CD4-positive, alpha-beta T cell (primary cell): ENCODE measurements at places on chromosomes 11 and 22. TPM values are rescaled to one million over a fixed set of nuclear protein-coding genes. Genes with fewer than 3 reads are reported as not detected.

DNA sequence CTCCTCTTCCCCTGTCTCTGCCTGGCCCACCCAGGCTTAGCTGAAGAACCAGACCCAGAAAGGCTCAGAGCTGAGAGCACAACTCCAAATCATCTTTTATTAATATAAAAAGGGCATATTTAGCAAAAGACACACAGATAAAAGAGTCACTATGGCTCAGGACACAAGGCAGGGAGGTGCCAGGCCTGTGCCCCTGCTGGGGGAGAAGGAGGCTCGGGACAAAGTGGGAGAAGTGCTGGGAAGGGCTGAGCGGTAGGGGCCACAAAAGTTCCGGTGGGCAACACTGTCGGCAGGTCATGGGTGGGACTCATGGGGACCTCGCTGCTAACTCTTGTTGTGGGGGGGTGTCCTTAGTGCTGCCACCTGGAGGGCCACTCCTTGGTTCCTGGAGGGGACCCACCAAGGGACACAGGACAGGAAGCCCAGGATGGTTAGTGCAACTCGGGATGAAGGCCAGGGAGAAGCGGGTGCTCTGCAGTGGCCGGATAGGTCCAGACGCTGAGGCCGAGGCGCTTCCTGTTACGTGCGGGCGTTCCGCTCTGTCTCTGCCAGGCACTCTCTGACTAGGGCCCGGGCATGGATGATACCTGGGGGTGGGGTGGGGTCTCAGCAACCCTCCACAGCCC lies 1.4 kb upstream of the PITPNM1 start:
- H3K4me3 ChIP-seq = no peak overlapping the region
- DNase-seq = no peak
- peaks cover 59% of the 10 kb centered on the region for H3K4me1 ChIP-seq

DNA sequence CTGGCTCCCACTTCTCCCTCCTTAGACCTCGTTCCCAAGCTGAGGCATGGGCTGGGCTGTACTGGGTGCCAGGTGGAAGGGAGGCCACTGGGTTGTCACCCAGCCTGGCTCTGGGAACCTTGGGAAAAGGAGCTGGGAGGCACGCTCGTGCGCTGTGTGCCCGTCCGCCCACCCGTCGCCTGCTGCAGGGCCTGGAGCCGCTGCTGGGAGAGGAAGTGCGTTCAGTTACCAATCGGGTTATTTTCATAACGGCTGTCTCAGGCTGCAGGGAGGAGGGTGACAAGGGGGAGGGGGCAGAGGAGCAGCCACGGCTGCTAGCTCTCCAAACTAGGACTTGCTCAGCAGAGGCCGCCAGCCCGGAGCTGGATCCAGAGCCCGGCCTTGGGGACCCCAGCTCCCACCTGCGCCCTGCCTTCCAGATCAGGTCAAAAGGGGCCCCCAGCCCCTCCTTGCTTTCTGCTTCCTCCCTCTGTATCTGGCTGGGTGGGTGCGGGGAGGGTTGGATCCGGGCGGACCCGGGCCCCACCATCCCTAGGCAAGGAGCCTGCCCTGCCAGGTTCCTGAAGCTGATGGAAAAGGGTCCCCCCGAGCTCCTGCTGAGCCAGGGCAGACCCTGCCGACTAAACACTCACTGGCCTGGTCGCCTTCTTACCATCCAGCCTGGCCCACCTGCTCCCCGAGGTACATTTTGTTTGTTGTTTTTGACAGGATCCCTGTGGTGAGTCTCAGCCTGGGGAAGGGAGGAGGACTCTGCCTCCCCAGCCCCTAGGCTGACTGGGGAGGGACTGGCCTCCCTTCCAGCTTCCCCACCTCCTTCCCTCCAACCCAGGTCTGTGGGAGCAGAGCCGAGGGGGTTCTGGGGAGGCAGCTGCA lies 14.3 kb downstream of the DGKZ start:
- peak overlapping the region; percentile 68 for H3K27ac ChIP-seq
- H3K27me3 ChIP-seq = no peaks in the 10 kb centered on the region
- H3K4me3 ChIP-seq = peak overlapping the region; percentile 55
- peaks cover 42% of the 10 kb centered on the region for H3K36me3 ChIP-seq
- peak; percentile 54 for DNase-seq

GRCh38 chr22:39301926-39302325 lies 17.5 kb downstream of the RPL3 start:
- H3K27ac ChIP-seq = no peak overlapping the region
- H3K4me3 ChIP-seq = no peak overlapping the region

DNA sequence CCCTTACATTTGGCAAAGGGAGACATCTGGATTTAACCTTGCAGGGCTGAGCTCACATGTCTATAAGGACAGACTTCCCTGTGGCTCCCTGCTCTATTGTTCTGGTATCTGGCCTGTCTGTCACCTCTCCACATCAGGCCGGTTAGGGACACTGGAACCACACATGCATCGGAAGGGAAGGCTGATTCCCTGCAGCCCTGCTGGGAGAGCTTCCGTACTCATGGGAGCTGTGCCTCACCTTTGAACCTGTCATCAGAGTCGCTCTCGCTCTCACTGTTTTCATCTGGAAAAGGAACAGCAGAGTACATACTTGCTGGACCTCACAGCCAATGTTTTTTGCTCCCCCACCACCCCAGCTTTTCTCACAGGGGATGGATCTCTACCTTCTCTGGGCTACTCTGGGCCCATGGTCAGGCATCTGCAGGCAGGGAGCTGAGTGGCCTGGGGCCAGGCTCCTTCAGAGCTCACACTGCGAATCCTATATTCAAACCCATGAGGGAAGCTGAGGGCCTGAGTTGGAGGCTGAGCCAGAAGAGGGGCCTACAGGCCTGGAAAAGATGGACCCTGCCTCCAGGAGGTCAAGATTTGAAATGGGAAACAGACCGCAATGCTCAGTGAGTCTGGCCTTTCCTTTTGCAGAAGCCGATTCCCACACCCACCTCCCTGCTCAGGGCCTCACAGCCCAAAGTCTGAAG lies 31.3 kb downstream of the RPL27A start:
- no peak overlapping the region for H3K4me3 ChIP-seq
- H3K27me3 ChIP-seq = no peaks in the 10 kb centered on the region
- H3K4me1 ChIP-seq = peaks cover 3% of the 10 kb centered on the region
- no peaks in the 10 kb centered on the region for H3K36me3 ChIP-seq

- DNase-seq = no peak
- H3K27me3 ChIP-seq = no peaks in the 10 kb centered on the region
- H3K4me1 ChIP-seq = no peaks in the 10 kb centered on the region
- no peak overlapping the region for H3K4me3 ChIP-seq
Observed at GRCh38 chr11:10208131-10208575, 85.9 kb downstream of the SBF2 start.

- peaks cover 21% of the 10 kb centered on the region for H3K36me3 ChIP-seq
- peak; percentile 66 for DNase-seq
- peaks cover 58% of the 10 kb centered on the region for H3K4me1 ChIP-seq
- peak overlapping the region; percentile 86 for H3K4me3 ChIP-seq
Observed at GRCh38 chr11:65424205-65425104, 1.9 kb downstream of the NEAT1 start.

GRCh38 chr22:46007848-46008261 lies 30.9 kb upstream of the WNT7B start:
- H3K27me3 ChIP-seq = no peaks in the 10 kb centered on the region
- no peaks in the 10 kb centered on the region for H3K36me3 ChIP-seq
- H3K27ac ChIP-seq = no peak overlapping the region
- peaks cover 18% of the 10 kb centered on the region for H3K4me1 ChIP-seq

GRCh38 chr11:13140028-13140870 lies 131.1 kb downstream of the RASSF10 start:
- no peak overlapping the region for H3K27ac ChIP-seq
- no peaks in the 10 kb centered on the region for H3K36me3 ChIP-seq
- DNase-seq = no peak
- H3K27me3 ChIP-seq = peaks cover 16% of the 10 kb centered on the region

- H3K4me3 ChIP-seq = no peak overlapping the region
- H3K4me1 ChIP-seq = peaks cover 20% of the 10 kb centered on the region
- H3K27ac ChIP-seq = no peak overlapping the region
- H3K27me3 ChIP-seq = no peaks in the 10 kb centered on the region
Observed at GRCh38 chr11:48095779-48096470, 115.6 kb downstream of the PTPRJ start.

DNA sequence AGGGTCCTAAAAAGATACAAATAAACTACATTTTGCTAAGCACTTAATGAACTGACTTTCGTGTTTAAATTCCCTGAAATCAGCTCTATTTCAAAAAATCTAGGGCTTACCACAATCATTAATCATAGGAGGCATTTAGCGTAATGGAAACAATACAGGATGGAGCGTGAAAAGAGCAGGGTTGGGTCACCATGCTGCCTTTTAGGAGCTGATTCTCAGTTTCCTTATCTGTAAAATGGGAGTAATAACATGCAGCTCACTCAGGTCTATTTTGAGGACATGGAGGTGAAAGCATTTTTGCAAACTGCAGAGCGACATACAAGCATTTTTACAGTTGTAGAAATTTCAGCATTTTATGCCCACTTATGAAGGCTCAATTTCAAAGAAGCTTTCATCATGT lies 407.0 kb downstream of the TENM4 start:
- H3K27ac ChIP-seq = no peak overlapping the region
- DNase-seq = no peak
- no peaks in the 10 kb centered on the region for H3K27me3 ChIP-seq
- no peaks in the 10 kb centered on the region for H3K4me1 ChIP-seq
- H3K4me3 ChIP-seq = no peak overlapping the region
- H3K36me3 ChIP-seq = no peaks in the 10 kb centered on the region

DNA sequence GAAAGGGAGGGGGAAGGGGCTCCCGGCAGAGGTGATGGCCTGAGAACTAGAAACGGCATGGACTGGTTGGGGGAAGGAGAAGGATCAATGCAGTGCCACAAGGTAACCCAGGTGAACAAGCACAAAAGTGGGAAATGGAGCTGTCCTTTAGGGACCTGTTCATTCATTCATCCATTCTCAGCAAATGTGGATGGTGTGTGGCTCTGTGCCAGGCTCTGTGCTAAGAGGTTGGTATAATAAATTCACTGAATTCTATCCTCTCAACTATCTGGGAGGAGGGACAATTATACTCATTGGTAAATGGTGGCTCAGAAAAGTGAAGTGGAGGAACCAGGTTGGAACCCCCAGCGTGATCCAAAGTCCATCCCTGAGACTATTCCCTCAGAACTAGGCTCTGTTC lies 18.6 kb upstream of the ARAP1 start:
- H3K36me3 ChIP-seq = no peaks in the 10 kb centered on the region
- no peak for DNase-seq
- H3K4me1 ChIP-seq = no peaks in the 10 kb centered on the region
- H3K4me3 ChIP-seq = no peak overlapping the region

GRCh38 chr11:57585301-57585700 lies 12.2 kb upstream of the SERPING1 start:
- no peaks in the 10 kb centered on the region for H3K36me3 ChIP-seq
- no peaks in the 10 kb centered on the region for H3K27me3 ChIP-seq
- no peak overlapping the region for H3K4me3 ChIP-seq
- H3K4me1 ChIP-seq = no peaks in the 10 kb centered on the region

- no peaks in the 10 kb centered on the region for H3K27me3 ChIP-seq
- no peak overlapping the region for H3K4me3 ChIP-seq
- peaks cover 69% of the 10 kb centered on the region for H3K36me3 ChIP-seq
- peak; percentile 71 for DNase-seq
- no peaks in the 10 kb centered on the region for H3K4me1 ChIP-seq
- no peak overlapping the region for H3K27ac ChIP-seq
Observed at GRCh38 chr22:30005213-30005857, 74.9 kb upstream of the HORMAD2 start.

- no peaks in the 10 kb centered on the region for H3K36me3 ChIP-seq
- no peak overlapping the region for H3K27ac ChIP-seq
- no peak overlapping the region for H3K4me3 ChIP-seq
- no peaks in the 10 kb centered on the region for H3K27me3 ChIP-seq
- H3K4me1 ChIP-seq = no peaks in the 10 kb centered on the region
- DNase-seq = no peak
Observed at GRCh38 chr11:37409124-37409523, 811.1 kb upstream of the RAG2 start.

DNA sequence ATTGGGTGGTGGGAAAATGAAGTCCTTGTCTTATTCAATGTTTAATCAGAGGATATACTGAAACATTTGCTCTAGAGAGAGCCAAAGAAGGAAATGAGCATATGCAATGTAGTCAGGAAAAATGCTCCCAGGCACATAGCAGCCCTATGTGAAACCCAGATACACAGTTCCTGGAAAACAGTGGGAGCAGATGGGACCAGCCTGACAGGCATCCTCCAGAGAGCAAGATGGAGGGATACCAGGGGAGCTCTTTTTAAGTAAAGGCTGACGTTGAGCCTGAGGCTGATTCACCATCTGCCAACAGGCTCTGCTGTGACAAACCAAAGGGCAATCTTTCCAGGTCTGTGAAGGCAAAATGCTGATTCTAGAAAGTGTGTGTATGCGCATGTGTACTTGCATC lies 559.4 kb upstream of the KIRREL3 start:
- H3K36me3 ChIP-seq = no peaks in the 10 kb centered on the region
- H3K4me3 ChIP-seq = no peak overlapping the region
- H3K27ac ChIP-seq = no peak overlapping the region
- H3K4me1 ChIP-seq = no peaks in the 10 kb centered on the region

GRCh38 chr11:9219115-9219514 lies 46.0 kb downstream of the DENND5A start:
- H3K27me3 ChIP-seq = no peaks in the 10 kb centered on the region
- no peaks in the 10 kb centered on the region for H3K36me3 ChIP-seq
- peaks cover 3% of the 10 kb centered on the region for H3K4me1 ChIP-seq
- no peak for DNase-seq
- no peak overlapping the region for H3K4me3 ChIP-seq

DNA sequence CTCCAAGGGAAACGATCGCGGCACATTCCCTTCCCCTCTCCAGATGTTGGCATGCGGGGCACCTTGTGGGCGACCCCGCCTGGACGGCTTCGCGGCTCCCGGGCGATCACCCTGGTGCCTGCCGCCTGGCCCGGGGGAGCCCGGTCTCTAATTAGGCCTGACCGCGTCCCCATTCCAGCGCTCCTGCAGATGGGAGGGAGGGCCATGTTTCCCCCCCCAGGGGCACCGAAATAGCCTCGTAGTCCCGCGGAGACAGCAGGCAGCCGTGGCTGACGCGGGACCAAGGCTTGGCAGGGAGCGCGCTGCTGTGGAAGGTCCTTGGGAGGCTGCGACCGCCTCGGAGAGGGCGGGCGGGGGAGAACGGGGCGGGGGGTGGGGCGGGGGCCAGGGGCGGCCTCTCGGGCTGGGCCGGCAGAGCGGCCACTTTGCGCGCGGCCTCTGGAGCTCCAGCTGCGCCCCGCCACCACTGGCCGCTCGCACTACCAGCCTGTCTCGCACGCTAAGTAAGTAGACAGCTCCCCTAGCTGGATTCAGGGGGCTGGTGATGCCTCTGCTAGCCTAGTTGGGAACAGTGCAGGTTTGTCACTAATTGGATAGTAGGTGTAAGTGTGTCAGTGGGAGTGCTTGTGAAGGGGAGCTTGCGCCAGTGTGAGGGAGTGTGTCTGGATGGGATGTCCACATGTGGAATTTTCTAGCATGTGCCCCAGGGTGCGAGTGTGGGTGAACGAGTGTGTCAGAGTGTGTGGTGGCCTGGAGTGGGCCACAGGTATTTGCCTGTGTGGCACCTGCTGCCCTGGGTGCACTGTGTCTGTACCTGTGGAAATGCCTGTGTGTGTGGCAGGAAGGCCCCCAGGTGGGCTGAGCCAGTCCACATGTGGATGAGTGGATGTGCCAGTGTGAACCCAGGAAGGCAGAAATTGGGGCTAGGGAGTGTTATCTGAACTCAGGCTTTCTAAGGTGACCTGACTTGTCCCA lies at the start of gene INSC:
INSC (plus strand) TSS at position 423 of the 975 bp plus-strand sequence. CDS start 34,252 bp downstream, outside the sequence.
- no peak within 1 kb of the TSS for H3K27ac ChIP-seq
- no peak for DNase-seq
- peaks cover 32% of the 10 kb centered on the region for H3K27me3 ChIP-seq
- H3K4me1 ChIP-seq = peaks cover 3% of the 10 kb centered on the region
- H3K36me3 ChIP-seq = no peaks in the 10 kb centered on the region

Gene TAF1D
- total RNA-seq = 161 TPM

Gene PAMR1
- total RNA-seq = not detected

Gene YPEL1
- total RNA-seq = 2.3 TPM

Gene DSCAML1
- 0.22 TPM for total RNA-seq

Gene IFTAP
- total RNA-seq = 1.7 TPM

Gene POU2AF3
- not detected for total RNA-seq

Gene MRGPRE
- not detected for total RNA-seq

Gene FAM111B
- total RNA-seq = 0.82 TPM
